ENCODE measurements at places on chromosomes 7 and 10.

GRCh38 chr10:89171996-89172395 lies 35.1 kb downstream of the CH25H start:
- DNase-seq: no peak

- DNase-seq: no peak
Measured at GRCh38 chr7:44159824-44160630, 18.9 kb upstream of the MYL7 start.

DNA sequence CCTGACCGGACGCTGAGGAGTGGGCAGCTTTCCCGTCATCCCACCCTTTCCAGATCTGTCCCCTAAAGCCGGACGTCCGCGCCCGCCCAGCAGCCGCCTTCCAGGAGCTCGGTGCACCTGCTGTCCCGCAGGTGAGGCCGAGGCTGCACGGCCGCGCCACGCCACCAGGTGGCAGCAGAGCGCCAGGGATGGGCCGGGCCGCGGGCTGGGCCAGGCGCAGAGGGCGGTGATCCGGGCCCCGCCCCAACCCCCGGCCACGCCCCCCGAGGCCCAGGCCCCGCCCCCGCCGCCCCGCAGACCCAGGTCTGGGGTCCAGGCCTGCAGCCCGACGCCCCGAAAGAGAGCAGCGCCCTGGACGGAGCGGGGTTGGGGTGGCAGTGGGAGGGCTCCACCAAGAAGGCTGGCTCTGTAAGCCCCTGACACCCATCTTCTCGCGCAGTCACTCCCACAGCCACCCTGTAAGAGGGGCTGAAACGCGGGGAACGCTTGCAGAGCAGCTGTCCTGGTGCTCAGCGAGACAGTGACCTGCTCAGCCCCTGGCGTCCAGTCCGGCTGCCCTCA lies 32.2 kb downstream of the FOXL3 start:
- DNase-seq: peak; percentile 47

DNA sequence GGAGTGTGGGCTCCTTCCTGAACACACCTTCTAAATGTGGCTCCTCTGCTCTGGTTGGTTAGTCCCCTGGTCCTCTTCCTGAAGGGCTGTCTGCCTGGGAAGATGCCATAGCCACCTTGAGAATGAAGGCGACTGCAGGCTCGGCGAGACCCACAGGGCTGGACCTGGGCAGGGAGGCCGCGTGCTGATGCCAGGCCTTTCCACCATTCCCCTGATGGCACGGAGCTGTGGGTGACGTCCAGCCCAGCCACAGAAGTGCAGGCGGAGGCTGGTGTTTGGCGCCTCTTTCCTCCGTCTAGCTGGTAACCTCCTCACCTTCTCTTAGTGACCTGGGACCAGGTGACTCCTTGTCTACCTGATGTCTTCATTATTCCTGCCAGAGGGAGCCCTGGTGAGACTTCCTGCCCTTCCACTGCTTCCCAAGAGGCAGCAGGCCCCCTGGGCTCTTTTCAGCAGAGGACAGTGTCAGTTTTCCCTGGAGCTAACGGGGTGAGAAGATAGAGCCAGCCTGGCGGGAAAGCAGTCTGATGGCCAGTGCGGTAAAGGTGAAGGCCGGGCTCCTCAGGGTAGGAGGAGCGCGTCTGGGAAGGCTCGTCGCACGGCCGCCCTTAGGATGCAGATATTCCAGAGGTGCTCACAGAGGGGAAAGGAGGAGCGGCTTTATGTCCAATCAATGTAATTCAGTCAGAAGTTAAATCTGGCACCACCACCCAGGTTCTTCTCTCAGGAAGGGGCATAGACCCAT lies 34.9 kb downstream of the GBX1 start:
- DNase-seq: no peak

DNA sequence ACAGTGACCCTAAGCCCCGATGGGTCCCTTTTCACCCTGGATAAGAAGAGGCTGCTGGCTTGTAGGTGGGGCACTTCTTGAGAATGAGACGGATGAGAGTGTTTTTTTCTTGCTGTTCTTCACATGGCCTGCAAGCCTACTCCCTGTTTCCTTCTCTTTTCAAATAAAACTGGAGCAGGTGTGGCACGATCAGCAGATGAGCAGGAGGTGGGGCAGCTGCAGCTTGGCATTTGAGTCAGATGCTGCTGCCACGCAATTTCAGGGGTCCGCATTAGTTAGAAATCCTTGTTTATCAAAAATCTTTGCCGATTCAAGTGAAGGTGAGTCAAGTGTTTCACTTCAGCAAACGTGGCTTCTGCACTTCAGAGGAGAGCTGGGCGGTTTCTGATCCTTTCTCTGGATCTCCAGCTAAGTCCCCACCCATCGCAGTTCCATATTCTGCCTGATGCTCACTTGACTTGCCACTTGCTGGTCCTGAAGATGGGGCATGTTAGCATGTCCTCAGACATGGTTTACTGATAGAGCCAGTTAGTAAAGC lies 20.8 kb downstream of the WDFY4 start:
- no peak for DNase-seq

GRCh38 chr10:79223091-79224048 lies 123.9 kb upstream of the PPIF start:
- DNase-seq: no peak

- no peak for DNase-seq
Measured at GRCh38 chr10:24153537-24153936, 55.4 kb upstream of the KIAA1217 start.

GRCh38 chr7:16891338-16891737 lies 9.6 kb upstream of the AGR3 start:
- peak; percentile 9 for DNase-seq

GRCh38 chr7:109092268-109092667 lies 522.6 kb downstream of the DNAJB9 start:
- DNase-seq: no peak

DNA sequence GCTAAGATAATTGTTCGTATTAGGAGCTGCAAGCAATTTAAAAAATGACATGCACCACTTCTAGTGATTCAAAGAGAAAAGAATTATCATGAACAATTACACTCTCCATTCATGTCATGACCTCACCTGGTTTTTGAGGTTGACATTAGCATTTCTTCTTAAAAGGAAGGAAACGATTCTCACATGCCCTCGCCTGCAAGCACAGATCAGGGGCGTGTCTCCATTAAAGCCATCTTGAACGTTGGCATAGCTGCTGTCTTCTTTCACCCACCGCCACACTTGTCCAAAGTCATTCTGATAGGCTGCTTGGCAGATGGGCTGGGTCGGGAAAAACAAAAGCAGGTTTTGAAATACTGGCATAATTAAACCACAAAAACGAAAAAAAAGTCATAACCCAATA lies 19.9 kb downstream of the ANKRD22 start:
- no peak for DNase-seq

- DNase-seq: no peak
Measured at GRCh38 chr7:143300959-143301935, 13.1 kb downstream of the CASP2 start.

- DNase-seq: no peak
Measured at GRCh38 chr10:48518986-48519385, 85.9 kb downstream of the ARHGAP22 start.

DNA sequence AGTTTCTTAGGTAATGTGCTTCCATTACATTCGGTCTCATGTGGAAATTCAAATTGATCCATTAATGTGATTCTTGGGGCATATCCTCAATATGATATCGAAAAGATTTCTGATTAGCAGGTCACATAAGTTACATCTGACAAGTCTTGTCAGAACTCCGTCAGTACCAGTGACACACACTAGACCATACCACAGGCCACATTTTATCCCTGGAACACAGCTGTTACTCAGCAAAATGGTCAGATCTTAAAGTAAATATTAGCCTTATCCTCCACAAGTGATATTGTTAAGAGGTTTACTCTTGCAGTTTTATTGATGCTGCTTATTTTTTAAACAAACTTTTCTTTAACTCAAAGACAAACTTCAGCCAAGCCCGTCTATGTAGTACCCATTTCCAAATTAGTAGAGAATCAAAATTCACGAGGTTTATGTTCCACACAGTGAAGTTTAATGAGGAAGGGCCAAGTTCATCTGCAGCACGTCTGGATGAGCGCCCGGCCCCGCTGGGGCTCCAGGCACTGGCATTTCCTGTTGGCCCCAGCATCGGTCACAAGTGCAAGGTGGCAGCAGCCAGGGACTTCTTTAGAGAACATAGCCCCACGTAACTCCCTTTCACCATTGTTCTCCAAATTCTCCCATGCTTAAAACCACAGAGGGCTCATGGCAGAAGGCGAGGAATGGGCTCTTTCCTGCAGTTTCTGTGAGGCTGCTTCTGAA lies 132.2 kb downstream of the VIPR2 start:
- DNase-seq: no peak

DNA sequence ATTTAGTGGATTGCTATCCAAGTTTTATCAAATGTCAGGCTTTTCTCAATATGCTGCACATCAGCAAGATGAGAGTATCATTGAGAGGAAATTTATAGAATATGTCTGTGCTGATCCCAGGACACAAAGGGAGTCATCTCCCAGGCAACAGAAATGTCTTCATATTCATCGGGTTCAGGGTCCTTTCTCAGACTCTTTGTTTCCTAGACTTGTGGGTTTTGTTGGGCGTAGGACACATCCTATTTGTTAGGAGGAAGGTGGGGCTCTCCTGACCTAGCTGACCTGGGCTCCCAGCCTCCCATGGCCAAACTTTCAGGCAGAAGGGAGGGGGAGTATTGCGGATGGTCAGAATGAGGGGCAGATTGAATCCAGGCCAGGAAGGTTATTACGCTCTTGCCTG lies 22.9 kb upstream of the NPS start:
- no peak for DNase-seq

- DNase-seq: no peak
Measured at GRCh38 chr7:157428554-157428945, 91.7 kb downstream of the DNAJB6 start.

DNA sequence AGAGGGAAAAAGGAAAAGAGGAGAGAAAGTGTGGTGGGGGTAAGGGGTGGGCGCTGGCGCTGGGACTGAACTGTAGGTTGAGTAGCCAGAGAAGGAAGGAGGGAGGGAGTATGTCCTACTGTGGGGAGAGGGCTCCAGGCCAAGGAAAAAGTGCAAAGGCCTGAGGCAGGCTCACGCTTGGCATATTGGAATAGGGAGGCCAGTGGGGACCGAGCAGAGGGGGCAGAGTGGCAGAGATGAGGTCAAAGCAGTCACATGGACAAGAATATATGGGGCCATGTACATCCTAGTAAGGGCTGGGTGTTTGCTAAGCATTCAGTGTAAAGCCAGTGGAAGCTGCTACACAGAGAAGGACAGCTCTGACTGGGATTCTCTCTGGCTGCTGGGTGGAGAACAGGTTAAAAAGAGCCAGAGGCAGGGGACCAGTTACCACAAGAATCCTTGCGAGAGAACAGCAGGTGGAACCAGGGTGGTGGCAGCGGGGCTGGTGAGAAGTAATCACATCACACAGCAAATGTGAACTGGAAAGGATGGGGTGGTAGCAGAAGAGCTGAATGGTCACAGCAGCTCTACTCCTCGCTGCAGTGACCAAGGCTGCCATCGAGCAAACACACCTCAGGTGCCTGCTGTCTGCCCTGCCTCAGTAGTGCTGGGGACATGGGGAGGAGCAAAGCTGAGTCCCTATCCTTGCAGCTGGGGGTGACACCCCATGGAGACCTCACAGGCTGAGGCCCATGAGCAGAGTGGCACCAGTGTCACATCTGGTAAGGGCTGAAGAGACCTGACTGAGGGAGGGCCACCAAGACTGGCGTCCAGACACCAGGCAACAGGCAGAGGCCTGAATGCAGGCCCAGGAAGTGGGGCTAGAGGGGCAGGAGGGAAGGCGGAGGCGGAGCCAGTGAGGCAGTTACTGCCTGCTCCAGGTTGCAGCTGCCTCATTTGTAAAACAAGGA lies 39.5 kb downstream of the FAM53B start:
- DNase-seq: no peak

- DNase-seq: no peak
Measured at GRCh38 chr10:23951841-23952240, 257.1 kb upstream of the KIAA1217 start.

DNA sequence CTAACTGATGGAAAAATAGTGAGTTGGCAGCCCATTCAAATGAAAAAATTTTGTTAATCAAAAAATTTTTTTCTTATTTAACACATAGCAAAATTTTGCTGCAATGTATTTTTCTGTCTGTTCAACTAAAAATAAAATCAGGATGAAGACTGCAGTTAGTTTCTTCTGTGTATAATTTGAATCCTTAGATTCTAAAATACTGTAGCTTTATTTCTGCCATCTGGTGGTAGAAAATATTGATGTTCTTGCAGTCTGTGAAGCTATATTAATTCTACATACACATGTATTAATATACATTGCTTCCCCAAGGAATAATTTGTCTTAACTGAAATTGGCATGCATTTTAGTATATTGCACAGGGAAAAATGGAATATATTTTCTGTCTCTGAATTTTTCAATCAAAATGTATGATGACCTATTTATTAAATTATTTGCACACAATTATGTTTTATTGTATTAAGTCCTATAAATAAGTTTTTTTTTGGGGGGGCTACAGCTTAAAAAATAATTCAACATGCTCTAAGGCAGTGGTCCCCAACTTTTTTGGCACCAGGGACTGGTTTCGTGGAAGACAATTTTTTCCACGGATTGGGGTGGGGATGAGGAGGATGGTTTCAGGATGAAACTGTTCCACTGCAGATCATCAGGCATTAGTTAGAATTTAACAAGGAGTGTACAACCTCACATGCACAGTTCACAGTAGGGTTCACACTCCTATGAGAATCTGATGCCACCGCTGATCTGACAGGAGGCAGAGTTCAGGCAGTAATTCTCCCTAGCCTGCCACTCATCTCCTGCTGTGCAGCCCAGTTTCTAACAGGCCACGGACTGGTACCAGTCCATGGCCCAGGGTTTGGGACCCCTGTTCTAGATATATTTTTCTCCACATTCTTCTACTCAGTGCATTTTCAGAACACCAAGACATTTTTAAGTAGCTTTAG lies 119.4 kb downstream of the GNAT3 start:
- peak; percentile 6 for DNase-seq

DNA sequence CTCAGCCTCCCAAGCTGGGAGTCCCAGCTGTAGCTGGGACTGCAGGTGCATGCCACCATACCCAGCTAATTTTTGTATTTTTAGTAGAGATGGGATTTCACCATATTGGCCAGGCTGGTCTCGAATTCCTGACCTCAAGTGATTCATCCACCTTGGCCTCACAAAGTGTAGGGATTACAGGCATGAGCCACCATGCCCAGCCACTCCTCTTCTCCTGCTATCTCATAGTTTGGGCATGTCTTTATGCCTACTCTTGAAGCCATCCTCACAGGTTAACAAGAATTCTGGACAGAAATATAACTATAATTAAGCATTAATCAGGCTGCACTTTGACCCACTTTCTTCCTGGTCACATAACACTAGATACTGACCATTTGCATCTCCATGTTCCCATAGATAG lies 28.6 kb upstream of the C10orf67 start:
- DNase-seq: no peak

- no peak for DNase-seq
Measured at GRCh38 chr10:16910793-16911164, 93.6 kb upstream of the RSU1 start.

GRCh38 chr10:131911451-131911850 lies 10.6 kb downstream of the PPP2R2D start:
- no peak for DNase-seq

DNA sequence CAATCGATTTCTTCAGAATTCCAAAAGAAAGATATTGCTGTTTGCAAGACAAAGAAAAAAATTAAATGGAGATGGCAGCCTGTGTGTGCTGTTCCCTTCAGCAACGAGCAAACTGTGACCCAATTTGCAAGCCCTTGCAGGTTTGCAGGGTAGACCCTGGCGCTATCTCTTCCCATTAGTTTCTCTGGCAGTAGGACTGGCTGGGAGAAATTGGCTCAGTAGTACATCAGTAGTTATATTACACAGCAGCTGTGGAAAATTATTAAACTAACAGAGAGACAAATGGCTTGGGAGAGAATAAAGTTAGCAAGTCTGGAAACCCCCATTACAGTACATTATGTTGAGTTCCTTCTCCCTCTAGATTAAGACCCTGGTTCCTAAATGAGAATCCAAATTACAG lies 116.4 kb upstream of the ITGB1 start:
- DNase-seq: no peak

Measured in Caki2 (cell line).